MV-4-11 (cell line): ENCODE measurements at places on chromosomes 2 and 18.

DNA sequence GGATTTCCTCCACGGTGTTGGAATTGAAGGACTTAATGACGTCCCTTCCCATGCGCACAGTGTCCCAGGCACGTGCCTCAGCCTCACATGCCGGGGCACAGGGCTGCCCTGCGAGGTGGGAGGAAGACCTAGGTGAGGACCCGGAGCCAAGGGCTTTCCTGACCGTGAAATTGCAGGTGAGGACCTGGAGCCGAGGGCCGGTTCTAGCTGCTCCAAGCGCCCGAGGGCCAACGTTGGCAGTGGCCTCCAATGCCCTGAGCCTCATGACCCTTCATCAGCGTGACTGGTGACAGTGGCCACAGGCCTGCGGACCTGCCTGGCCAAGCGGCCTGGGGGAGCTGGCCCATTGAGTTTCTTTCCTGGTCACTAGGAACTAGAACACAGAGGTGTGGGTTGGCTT lies 338.2 kb upstream of the MYT1L start:
- DNase-seq: no peak

GRCh38 chr2:127673291-127674069 lies 1.9 kb downstream of the LIMS2 start:
- DNase-seq: no peak

GRCh38 chr18:11071300-11071699 lies 78.1 kb downstream of the PIEZO2 start:
- DNase-seq: no peak

GRCh38 chr2:6921321-6921922 lies 4.2 kb downstream of the RNF144A start:
- no peak for DNase-seq

DNA sequence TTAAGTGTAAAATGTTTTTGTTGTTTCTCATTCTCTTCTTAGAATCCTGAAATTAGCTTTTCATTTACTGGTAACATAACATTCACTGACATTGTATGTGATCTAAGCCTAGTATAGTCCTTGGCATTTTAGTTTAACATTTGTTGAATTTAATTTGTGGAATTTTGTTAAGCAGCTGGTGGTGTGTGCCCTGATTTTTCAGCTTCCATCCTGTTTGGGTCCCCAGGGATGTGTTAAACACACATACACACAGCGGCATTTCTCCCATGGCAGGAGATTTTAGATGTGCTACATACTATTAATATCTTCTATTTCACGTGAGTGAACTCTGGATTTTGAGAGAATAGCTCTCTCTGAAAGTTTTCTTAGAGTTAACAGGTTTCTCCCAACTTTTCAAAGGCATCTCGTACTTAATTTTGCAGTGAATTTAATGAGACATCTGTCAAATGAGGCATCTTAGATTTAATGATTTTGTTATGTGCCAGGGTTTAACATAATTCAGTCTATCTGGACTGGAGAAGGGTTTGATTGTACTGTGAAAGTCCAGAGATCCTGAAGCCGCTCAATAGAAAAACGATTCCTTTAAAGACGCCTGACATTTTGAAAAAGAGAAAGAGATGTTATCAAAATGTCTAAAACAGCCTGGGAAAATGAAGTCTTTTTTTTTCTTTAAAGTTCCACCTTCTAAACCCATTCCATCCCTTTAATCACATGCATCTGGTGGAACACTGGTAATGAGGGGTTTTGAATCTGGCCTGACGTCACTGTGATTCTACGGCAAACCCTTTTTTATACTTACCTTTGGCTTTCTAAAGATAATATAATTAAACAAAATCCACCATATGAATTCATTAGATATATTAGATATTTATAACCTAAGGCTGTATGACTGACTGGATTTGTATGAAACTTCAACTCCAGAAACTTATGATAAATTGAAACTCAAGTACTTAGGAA lies 6.8 kb downstream of the PHLPP1 start:
- DNase-seq: no peak

DNA sequence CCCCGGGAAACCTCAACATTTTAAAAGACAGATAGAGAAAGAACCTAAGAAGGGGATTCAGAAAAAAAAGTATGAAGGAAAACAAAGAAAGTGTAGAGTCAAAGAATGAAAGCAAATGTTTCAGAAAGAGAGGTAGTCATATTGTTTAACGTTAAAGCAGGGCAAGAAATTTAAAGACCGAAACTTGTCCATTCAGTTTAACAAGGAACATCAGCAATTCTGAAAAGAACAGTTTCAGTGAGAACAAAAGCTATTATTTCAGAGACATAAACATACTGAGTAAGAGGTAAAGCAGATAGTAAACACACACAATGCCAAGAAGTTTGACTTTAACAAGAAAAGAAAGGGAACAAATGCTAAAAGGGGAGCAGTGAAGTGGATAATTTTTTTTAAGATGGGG lies 41.1 kb downstream of the MBD2 start:
- DNase-seq: no peak

DNA sequence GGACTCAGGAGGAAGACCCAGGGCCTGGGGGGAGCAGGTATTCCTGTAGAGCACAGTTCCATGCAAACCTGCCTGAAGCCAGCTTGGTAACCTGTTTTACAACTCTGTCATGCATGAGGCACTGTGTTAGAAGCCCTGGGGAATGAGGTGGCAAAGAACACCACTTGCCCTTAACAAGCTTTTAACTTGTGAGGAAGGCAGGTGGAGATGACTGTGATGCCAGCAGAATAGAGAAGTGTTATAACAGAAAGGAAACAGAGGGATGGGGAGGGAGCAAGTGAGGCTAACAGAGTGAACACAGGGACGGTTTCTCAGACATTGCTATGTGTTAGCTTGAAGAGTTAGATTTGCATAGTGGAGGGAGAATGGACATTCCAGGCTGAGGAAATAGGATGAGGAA lies 11.5 kb upstream of the IL1A start:
- DNase-seq: peak; percentile 40

GRCh38 chr2:128710729-128711128 lies 392.1 kb upstream of the HS6ST1 start:
- peak; percentile 89 for DNase-seq

- DNase-seq: peak; percentile 56
Measured at GRCh38 chr2:226407135-226407534, 392.5 kb downstream of the IRS1 start.

DNA sequence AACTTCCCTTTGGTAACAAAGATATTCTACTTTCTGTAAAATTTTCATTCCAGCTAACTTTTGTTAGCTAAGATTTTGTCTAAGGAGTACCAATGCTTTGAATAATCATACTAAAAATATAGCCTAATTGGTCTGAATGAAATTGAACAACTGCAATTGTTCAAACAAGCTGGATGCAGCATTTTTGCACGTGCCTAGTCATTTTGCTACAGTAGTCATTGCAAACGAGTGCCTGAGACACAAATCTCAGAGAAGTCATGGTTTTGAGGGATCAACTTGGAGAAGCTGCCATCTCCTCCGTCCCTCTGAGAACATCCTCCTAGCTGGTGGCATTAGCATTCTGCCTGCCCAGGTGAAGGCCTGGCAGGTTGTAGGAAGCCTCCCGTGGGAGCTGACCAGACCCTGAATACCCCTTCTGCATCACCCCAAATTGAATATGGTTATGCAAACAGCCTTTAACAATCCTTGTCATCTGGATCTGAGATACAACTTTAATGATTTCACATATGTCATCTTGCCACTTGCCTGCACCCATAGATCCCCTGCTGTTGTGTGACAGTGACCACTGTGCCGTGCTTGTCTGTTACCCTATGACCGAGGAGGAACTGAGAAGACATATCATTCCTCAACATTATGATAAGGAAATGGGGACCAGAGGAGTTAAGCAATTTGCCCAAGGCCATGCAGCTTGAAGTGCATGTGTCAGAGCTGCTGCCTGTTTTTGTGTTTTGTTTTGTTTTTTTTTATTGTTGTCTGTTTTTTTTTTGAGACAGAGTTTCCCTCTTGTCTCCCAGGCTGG lies 29.1 kb upstream of the MGAT4A start:
- peak; percentile 96 for DNase-seq

- DNase-seq: no peak
Measured at GRCh38 chr18:49169037-49169521, 218.3 kb upstream of the SMAD7 start.

DNA sequence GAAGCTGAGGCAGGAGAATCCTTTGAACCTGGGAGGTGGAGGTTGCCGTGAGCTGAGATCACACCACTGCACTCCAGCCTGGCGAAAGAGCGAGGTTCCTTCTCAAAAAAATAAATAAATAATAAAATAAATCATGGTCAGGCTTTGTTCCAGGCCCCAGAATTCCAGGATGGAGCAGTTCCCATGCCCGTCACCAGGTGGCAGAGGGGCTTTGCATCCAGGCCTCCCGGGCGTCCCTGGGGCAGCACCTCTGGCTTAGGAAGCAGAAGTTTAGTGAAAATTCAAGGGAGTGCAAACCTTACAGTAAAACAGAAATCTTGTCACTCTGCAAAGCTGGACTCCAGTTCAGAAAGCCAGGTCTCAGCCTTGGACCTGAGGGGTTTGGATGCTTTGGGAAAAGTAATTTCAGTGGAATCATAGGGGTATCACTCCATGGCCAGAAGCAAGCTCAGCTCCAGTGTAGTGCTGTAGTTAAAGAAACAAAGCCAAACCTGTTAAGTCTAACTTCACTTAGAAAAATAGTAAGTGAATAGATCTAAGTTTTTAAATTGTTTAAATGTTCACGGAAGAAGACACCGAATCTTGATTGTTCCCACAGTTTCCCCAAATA lies 512.7 kb downstream of the CMPK2 start:
- DNase-seq: no peak

DNA sequence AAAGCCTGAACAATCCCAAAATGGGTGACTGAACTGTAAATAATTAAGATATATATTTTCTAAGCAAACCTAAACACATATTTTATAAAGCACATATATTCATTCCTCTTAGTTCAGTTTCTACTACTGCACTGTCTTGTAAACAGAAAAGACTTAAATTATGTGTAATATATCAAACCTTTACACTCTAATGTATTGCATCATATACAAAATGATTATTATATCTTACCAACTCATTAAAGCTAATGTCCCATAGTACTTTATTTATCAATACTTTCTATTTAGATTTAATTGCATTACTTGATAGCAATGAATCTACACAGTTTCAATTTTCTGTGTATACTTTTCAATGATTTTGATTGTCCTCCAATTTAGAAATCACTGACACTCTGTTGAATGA lies 111.0 kb downstream of the TMEM247 start:
- DNase-seq: no peak

- DNase-seq: no peak
Measured at GRCh38 chr2:238855299-238855698, 7.4 kb downstream of the TWIST2 start.

DNA sequence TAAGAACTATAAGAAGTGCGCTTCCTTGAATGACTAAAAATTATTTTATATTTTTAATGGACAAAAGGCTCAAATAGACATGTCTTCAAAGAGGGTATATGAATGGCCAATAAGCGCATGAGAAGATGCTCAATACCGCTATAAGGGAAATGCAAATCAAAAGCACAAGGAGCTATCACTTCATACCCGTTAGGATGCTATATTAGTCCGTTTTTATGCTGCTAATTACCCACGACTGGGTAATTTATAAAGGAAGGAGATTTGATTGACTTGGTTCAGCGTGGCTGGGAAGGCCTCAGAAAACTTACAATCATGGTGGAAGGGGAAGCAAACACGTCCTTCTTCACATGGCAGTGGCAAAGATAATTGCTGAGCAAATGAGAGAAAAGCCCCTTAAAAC lies 20.5 kb upstream of the PPP4R1 start:
- no peak for DNase-seq

GRCh38 chr2:84931384-84931821 lies 25.9 kb downstream of the TMSB10 start:
- DNase-seq: no peak

DNA sequence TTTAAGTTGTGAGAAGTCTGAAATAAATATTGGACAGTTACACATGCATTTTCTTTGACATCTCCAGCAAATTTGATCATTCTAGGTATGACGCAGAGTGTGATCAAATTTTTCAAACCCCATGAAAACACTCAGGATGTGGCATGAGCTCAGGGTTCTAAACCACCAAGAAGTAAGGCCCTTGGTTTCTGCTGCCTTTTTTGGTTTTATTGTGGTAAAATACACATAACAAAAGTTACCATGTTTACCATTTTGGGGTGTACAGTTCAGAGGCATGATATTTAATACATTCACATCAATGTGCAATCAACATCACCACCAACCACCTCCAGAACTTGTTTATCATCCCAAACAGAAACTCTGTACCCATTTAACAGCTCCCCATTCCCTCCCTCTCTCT lies 64.3 kb upstream of the TTN start:
- DNase-seq: no peak

- no peak for DNase-seq
Measured at GRCh38 chr18:28176948-28177827, at the start of gene CDH2. Gene CDH2 (minus strand): TSS chr18:28177130. CDS start chr18:28177022, 108 bp downstream.

DNA sequence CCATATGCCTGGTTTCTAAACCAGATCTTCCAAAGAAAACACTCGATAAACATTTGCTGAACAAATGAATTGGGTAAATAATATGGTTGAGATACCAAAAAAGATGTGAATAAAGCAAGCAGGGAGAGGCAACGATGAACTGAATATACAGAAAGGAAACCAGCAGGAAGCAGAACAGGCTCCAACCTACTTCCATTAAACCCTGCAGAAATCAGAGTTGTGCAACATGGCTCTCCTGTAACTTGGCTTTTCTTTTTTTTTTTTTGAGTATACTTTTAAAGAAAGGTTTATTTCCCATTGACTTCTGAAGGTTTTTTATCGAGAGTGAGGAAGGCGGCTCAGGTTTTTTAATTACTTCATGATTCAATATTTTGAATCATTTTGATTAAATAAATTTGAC lies 23.5 kb downstream of the ITSN2 start:
- peak; percentile 57 for DNase-seq

DNA sequence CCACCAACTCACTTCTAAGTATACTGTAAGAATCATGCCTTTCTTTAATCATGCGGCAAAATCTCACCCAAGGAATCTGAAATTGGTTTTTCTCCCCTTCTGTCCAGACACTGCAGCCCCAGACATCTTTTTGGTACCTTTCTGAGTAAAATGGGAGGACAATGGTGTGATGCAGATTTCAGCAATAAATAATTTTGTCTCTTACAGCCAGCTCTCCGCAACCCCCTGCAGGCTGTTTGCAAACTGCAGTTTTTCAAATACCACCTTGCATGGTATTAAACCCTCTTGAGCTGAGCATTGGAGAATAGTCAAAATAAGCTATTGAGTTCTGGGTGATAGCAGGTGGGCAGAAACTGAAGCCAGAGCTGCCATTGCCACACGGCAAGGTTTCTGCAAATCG lies 32.2 kb downstream of the GPR39 start:
- peak; percentile 19 for DNase-seq

- DNase-seq: no peak
Measured at GRCh38 chr2:199469514-199470360, 12.0 kb upstream of the SATB2 start.

GRCh38 chr18:52815651-52816050 lies 475.7 kb downstream of the DCC start:
- DNase-seq: no peak

DNA sequence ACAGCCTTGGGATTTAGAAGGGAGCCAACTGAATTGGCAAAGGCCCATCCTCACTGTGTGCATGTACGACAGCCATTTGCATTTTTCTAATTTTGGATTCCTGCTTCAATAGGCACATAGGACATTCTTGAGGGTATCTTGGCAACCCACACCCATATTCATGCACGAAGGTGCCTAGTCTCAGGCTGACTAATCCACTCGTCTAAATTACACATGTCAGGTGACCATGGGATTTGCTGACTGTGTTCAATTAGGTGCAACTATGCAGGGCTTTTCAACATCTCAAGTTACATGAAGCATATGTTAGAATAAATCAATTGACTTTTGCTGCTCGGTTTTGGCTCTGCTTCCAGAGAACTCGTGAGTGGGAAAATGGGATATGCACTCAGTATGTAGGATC lies 249.7 kb downstream of the SP3 start:
- DNase-seq: no peak
